ENCODE measurements at places on chromosomes 7 and 10.

DNA sequence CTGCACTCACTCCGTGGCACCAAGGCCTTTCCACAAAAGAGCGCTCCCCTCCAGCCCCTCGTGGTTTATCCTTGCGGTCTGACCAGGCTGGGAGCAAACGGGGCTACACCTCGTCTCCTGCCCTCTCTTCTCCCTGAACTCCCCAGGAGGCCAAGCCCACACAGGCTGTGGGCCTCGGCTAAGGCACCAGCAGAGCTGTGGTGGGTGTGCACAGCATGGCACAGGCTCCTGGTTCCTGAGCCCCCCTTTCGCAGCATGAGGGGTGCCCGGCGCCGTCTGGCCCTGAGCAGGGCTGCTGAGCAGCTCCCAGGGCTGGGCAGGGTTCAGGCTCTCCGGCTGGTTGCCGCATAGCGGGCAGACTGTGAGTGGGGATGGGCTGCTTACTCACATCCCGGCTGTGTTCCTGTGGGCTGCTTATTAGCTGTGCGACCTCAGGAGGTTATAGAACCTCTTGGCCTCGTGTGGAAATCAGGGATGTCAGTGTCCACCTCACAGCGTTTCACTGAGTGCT is 90.4 kb downstream of the ZMIZ1 start:
- H3K27me3 ChIP-seq, result no peaks in the 10 kb centered on the region
- no peak overlapping the region for H3K27ac ChIP-seq
- H3K36me3 ChIP-seq, result no peaks in the 10 kb centered on the region

DNA sequence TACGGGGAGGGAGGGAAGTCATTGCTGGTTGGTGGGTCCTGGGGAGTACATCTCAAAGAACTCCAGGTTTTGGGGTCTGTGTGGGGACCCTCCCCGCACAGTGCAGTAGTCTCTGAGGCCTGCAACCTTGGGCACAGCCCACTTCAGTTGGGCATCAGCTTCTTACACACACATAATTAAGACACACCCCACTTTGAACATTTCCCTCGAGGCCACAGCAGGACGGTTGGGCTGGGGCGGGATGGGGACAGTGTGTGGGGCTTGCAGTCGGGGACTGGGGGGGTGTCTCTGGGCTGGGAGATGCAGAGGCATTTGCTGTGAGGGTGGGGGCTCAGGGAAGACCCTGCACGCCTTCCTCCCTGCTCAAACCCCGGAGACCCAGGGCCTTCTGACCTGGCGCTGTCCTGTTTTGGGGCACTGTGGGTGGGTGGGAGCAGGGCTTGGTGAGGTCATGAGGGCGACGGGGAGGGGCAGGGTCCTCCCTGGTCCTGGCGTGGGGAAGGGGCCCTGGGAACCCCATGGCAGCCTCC is 1.3 kb downstream of the LFNG start:
- peak overlapping the region; percentile 68 for H3K27ac ChIP-seq
- H3K36me3 ChIP-seq, result no peaks in the 10 kb centered on the region
- H3K27me3 ChIP-seq, result no peaks in the 10 kb centered on the region
- peak overlapping the region; percentile 89 for H3K4me3 ChIP-seq

DNA sequence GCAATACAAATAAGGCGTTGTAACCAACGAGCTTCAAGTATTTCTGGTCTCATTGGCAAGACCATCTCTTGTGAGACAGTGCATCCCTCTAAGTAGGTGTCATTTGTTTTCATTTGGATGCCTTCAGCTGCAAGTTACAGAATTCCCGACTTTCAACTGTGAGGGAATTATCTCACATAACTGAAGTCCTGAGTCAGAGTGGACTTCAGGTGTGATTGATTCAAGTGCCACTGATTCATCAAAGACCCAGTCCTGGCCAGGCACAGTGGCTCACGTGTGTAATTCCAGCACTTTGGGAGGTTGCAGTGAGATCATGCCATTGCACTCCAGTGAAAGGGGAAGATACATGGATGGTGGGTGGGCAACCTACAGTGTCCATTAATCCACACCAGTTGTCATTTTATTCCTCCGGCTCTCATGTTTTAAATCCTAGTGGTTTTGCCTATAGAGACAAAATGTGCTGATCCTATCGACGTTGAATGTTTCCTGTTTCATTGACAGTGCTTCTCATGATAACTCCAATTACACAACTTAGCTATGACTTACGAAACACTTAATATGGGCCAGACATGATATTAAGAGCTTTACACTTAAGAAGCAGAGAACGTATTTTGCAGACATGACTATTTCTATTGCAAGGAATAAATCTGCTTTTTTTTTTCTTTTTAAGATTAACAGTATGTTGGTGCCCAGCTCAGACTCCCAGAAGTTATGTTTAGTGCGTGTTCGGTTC is 268.0 kb downstream of the FRMD4A start:
- H3K27me3 ChIP-seq, result peaks cover 3% of the 10 kb centered on the region
- H3K36me3 ChIP-seq, result no peaks in the 10 kb centered on the region
- no peak for DNase-seq

DNA sequence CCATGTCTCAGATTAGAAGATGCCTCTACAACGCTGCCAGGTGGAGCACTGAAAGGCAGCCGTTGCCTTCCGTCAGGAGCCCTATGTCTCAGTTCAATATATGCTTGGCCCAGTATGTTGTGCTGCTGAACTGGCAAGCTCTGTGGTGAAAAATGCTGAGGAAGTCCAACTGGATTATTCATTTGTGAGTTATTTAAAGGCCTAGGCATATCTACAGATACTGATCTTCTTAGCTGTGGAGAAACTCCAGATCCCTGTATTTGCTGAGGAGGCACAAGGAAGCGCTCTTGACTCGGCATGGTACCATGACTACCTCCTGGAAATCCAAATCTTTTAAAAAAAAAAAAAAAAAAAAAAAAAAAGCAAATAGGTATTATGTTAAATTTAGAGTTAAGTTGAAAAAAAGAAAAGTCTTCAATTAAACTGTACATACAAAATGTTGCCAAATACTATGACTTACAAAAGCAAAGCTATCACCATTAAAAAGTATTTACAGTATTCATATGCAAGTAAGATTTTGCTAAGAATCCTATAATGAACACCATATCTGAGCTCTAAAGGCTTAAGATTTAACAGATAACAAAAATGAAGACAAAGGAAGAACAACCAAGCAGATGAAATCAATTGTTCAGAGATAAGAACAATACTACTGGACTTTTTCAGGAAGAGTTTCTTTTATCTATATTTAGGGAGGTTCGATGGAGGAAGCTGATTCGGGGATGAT is 152.4 kb downstream of the GALNT11 start:
- peaks cover 6% of the 10 kb centered on the region for H3K4me1 ChIP-seq

- H3K36me3 ChIP-seq, result no peaks in the 10 kb centered on the region
- H3K4me3 ChIP-seq, result no peak overlapping the region
- no peak for DNase-seq
These were observed 36.7 kb upstream of the SHH start for GRCh38 chr7:155848691-155849669.

DNA sequence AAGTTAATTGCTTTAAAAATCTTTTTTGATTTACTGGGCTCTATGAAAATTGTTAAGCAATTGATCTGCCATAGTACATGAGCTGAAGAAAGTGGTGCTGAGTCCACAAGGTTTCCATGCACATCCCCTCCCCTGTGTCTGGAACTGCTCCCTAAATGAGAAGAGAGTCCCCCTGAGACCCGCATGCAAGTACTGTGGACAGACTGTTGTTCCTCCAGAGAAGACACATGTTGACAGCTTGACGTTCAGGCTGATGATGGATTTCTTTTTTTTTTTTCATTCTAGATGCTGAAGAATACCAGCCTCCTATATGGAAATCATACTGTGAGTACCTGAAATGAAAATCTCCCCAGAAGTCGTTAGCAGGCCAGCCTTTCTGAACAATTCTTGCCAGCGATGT is 159.8 kb downstream of the CHN2 start:
- no peaks in the 10 kb centered on the region for H3K4me1 ChIP-seq
- H3K4me3 ChIP-seq, result no peak overlapping the region
- DNase-seq, result no peak

- no peak overlapping the region for H3K4me3 ChIP-seq
- no peaks in the 10 kb centered on the region for H3K27me3 ChIP-seq
- peak overlapping the region; percentile 83 for H3K27ac ChIP-seq
- peak; percentile 81 for DNase-seq
- peaks cover 6% of the 10 kb centered on the region for H3K36me3 ChIP-seq
These were observed 221.3 kb downstream of the ARHGAP12 start for GRCh38 chr10:31707093-31708039.

DNA sequence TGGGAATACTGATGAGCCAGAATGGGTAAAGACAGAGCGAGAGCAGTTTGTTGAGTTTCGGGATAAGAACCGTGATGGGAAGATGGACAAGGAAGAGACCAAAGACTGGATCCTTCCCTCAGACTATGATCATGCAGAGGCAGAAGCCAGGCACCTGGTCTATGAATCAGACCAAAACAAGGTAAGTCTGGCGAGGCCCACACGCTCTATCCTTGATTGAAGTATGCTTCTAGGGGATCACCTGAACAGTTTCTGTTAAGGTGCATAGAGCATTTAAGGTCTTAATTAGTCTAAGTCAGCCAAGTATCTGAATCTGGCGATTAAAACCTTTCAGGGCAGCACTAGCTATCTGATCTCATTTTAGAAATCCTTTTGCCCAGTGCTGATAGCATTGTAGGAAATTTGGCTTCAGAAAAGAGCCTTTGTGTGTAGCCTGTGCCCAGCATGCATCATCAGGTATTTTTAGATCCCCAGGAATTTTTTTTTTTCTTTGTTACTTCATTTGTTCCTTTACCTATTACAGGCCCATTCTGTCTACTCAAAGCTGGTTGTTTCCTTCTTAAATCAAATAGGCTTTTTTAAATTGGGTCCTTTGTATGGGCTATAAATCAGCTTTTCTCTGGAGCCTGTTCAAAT is 8.0 kb downstream of the OPN1SW start:
- H3K36me3 ChIP-seq, result peaks cover 48% of the 10 kb centered on the region
- no peaks in the 10 kb centered on the region for H3K4me1 ChIP-seq

DNA sequence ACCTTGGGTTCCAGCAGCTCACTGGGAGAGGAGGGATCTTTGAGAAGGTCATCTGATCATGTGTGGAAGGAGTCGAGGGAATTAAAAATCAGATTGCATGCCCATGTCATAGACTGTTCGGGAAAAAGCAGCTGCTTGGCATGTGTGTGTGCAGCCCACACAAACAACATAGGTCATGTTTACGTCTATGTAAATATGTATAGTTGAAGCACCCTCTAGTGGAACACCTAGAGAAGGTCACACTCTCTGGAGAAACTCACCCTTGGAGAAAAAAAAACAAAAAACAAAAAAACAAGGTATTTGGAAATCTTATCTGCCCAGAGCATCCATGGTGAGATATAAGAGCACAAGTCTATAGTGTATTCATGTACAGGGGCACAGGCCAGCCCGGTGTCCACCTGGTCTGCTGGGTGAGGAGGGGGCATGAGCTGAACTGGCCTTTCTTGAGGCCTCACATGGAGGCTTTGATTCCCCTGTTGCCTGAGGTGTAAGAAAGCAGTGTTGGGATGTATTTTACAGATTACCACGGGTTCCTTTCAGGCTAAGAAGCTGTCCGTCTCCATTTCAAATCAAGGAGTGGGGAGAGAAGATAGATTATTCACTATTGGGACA is 98.0 kb downstream of the NPY start:
- H3K4me1 ChIP-seq, result no peaks in the 10 kb centered on the region
- no peaks in the 10 kb centered on the region for H3K36me3 ChIP-seq
- no peak for DNase-seq
- no peak overlapping the region for H3K4me3 ChIP-seq
